ENCODE measurements at places on chromosomes 2 and 18.

DNA sequence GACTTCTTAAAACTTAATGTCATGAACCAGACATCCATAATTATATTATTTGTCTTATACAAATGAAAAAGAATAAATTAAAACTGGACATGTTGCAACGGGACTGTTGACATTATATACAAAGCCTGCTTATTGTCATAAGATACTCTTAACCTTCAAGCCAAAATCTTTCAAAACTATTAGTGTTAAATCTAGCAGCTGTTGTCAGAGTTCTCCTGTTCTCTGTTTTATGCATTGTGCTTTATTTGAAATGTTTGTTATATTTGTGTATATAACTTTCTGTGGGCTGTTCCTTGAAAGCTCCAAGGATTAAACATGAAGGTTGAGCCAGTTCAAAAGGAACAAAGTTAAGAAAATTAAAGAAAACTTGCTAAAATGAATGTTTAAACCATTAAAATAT, 335.5 kb upstream of the NT5C1B start:
- no peak for DNase-seq

DNA sequence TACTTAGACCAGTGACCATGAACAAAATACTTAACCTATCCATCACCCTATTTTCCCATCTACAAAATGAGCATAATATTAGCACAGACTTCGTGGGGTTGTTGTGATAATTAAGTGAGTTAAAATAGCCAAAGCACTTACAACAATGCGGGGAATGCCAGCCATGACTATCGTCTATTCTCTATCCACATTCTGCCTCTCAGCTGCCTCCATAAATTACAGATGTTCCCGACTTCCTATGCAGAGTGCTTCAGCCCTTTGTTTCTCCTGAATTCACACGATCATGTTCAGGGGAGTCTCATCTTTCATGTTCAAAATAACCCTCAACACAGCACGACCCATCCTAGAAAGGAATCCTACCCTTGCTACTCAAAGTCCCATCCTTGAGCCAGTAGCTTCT, 211.6 kb downstream of the EN1 start:
- DNase-seq = no peak

GRCh38 chr2:28676152-28676835, 75.3 kb upstream of the PPP1CB start:
- no peak for DNase-seq

DNA sequence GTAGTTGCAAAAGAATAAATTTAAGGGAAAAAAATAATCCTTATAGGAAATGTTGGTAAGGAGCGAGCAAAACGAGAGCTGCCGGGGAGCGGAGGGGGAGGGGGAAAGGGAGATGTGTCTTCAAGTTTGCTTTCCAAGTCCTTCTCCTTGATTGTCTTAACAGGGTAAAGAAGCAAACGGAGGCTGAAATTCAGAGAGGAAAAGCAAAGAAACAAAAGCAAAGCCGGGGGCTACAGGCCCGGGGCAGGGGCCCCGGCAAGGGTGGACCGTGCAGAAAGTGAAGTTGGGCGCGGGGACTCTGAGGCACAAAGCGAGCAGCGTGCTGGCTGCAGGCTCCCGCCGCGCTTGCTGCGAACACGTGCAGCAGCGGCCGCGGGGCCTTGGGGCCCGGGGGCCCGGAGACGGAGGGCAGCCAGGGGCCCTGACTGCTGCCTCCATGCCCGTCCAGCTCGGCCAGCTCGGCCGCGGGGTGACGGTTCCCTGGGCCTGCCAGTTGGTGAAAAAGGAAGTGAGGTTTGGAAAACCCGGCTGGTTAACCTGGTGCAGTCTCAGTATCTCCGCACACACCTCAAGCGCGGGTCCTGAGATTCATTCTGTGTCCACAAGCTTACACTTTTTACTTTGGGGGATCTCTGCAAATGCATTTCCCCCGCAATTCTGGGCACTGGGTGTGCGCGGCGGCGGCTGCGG, 4.1 kb downstream of the BCL11A start:
- DNase-seq = no peak

DNA sequence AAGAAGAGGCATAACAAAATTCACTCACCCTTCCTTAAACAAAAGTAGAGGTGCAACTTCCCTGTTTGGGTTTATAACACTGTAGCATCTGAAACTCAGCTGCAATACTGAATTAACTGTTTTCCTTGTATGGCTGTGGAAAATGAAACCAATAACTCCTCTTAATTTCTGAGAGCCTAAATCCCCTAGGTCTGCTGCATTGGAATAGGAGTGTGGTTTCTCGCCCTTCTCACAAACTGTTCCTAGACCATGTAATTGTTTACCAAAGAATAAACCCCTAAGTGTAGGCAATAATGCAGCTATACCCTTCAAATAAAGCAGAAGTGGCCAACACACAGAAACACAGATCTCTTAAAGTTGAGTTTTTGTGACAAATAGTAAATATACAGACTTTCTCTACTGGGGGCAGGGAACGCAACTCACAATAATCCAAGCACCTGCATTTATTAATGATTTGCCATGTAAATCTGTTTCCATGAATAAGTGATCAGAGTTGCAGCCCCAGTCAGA, 52.0 kb downstream of the RASGRP3 start:
- no peak for DNase-seq
